Adipocyte (in vitro differentiated cells): ENCODE measurements at places on chromosomes 3 and 15.

DNA sequence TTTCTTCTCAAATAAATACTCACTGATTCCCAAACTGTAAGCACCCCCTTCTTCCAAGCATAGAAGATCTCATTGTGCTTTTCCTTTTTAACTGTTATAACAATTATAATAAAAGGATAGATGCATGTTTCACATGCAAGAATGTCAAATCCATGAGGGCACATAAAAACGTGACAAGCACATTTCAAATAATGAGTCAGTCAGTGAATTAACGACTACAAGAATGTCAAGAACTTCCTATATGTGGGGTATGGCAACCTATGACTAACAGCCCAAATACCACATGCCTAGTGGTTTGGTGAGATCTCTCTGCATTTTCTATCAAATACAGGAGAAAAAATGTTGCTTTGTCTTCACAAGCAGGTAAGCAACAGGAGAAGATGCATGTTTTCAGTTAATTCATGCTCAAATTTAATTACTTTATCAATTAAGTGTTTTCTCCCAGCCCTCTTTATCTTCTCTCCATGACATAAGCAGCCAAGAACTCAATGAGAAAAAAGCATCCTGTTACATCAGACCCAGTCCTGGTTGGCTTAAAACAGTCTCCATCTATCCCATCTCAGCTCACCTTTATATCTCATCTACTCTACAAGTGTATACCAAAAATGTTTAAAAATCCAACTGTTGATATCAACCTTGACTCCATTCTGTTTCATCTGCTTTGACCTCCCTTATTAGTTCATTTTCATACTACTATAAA lies 181.5 kb upstream of the LMCD1 start:
- peak; percentile 53 for DNase-seq

DNA sequence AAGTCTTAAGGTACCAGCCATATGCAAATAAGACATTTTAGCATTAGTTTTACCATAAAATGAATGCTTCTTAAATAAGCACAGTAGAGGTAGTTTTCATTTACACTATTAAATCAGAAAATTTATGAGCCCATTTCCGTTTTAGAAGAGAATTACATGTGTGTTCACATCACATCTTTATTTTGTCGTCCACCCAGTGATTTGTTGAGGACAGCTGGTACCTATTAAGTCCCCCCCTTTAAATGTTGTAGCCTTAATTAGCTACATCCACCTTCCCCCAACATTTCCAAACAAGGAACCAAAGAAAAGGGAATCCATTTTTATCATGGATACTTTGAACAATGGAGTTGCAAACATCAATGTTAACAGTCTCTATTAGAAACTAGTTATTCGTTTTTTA lies 6.8 kb downstream of the IL17RD start:
- DNase-seq, result no peak

GRCh38 chr3:154125378-154126030 lies 4.3 kb downstream of the ARHGEF26 start:
- DNase-seq, result no peak

GRCh38 chr3:128881576-128881975 lies 2.2 kb downstream of the ACAD9 start:
- no peak for DNase-seq

DNA sequence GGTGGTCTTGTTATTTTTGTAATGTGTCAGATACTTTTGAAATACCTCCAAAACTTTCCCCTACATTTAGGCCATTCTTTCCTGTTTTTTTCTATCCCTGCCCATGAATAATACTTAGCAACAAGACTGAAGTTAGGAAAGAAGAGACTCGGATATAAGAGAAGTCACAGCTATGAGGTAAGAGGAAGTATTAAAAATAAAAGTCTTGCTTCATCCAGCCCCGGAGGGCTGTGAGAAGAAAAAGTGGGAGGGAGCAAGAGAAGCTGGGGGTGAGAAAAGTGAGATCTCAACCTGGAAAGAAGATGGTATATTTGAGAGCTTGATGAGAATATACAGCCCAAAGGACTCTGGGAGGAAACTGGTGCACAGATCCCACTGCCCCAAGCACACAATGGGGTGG lies 213.5 kb upstream of the CDIN1 start:
- no peak for DNase-seq

DNA sequence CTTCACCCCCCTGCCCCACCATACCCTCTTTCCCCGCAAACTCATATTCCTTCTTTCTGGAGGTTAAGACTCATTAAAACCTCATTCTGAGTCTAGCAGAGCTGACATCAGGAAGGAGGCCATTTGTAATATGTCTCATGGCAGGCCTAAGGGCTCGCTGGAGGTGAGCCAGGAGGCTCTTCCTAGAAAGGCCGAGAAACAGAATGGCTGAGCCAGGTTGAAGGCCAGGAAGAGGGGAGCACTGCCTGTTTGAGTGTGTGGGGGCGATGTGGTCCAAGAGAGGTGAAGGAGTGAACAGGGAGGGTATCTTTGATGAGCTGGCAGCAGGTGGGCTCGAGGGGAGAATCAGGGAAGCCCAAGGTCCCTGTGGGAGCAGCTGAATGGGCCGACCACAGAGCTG lies 317.3 kb downstream of the TLE3 start:
- DNase-seq, result no peak

DNA sequence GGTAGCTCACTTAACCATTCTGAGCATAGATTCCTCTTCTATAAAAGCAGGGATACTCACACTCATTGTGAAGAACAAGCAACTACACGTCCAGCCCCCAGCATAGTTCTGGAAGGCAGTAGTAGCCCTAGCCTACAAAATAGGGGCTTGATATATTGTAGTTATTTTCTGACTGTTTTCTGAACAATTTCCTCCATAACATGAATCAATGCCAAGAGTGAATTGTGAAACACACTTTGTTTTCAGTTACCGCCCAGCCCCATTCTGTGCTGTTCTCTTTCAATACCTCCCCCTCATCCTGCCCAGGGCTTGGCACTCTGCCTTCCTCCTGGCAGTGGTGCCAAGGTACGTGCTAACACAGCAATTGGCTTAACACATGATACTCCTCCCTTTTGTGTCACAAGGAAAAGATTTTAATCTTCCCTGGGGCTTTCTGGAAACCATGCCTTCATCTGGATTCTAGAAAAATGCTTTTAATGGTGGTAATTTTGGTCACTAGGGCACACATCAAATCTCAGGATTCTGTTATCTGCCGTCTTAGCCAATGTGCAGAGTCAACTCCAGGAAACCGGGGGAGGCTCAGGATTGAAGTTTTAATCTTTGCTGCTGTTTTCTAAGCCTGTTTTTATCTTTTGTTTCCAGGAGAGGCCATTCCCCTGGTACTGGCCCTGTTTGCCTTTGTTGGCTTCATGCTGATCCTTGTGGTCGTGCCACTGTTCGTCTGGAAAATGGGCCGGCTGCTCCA lies 37.2 kb downstream of the IL20RB start:
- peak; percentile 89 for DNase-seq

DNA sequence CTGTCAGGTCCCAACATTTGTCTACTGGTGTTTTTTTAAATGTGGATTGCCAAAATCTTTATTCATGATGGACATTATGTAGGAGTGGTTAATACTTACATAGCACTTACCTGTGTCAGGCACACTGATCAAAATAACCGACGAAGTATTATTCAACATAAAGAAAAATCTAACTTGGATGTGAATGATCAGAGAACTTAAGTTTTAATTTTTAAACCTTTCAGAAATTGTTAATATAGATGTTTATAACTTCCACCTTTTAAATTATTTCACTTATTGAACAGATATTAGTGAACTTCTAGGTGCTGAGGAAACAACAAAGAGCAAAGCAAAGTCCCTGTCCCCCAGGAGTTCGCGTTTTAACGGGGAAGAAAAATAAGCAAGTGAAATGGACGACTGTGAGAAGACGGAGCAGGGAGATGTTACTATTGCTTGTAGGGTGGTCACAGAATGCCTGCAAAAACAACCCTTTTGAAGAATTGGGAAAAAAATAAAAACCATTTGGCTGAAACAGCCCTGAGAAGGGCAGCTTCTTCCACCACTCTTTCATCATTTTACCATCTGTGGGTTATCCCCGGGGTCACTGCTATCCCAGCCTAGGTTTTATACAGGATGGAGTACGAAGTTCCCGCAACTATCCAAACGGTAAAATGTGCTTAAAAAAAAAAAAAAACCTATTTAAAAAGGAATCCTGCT lies 915 bp upstream of the APH1B start:
- DNase-seq, result no peak

DNA sequence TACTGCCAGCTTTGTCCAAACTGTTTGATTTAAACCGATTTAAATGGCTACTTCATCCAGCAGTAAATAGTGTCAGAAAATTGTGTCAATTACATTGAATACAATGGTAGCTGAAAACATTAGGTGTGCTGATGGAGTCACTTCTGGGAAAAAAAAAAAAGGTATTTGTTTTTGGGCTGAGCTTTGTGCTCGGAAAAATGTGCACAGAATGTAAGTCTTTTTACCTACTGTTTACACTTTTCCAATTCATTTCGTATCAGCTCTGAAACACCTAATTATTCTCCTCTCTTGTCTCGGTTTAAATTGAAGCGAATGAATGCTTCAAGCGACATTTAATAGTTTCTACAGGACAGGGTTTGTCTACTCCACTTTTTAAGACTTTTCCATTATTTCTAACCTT lies 1078.4 kb downstream of the ROBO1 start:
- DNase-seq, result no peak

DNA sequence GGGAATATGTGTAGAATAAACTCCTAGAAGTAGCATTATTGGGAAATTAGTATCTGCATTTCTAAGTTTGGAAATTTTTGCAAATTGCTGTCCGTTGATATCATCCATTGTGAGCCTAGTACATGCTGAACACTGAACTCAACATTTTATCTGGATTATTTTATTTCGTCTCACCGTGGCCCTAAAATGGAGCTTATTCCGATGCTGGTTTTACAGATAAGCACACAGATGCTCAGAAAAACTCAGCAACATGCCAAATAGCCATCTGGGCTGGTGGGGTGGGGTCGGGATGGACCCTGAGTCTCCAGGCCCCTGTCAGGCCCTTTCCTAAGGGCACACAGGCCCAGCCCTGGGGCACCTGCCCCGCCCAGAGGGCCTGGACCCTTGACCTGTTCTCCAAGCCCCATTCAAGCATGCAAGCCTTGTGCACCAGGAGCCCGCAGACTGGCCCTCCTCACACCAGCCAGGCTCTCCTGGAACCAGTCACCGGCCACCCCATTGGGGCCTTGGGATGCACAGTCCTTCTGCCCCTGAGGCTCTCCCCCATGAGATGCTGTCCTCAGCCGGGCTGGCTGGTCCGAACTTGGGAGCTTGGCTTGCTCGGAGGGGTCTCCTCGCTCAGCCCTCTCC lies 20.7 kb upstream of the KLF13 start:
- DNase-seq, result no peak

DNA sequence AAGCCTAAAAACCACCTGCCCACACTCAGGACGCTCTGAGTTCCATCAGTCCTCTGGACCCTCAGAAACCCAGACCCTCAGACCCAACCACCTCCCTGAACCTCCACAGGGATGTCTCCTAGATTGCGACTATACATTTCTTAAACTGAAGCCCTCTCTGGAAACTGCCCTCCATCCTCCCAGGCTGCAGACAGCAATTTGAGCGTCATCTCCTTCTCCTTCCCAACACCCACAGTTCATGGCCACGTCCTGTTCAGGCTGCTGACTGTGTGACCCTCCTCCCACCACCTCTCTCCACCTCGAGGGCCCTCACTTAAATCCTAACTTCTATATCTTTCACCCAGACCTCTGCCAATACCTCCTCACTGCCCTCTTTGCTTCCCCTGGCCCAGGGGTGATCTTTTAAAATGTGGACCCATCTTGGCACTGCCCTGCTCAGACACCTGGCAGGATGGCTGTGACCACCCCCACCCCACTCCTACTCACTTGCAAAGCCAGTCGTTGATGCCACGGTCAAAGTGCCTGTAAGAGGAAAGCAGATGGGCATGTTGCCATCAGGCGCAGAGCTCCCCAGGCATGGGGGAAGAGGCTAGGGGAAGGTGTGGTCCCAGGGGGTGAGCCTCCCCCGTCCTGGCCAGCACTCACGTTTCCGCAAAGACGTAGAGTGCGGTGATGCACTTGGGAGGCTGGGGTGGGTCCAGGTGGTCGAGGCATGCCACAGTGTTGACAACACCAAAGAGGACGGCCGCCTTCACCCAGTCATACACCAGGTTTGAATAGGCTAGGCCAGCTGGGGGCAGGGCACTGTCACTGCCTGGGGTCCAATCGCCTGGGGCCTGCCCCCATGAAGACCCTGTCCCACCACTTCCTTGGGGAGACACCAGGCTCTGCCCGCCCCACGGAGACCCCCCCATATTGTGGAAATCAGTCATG lies 6.0 kb downstream of the HHATL start:
- no peak for DNase-seq

DNA sequence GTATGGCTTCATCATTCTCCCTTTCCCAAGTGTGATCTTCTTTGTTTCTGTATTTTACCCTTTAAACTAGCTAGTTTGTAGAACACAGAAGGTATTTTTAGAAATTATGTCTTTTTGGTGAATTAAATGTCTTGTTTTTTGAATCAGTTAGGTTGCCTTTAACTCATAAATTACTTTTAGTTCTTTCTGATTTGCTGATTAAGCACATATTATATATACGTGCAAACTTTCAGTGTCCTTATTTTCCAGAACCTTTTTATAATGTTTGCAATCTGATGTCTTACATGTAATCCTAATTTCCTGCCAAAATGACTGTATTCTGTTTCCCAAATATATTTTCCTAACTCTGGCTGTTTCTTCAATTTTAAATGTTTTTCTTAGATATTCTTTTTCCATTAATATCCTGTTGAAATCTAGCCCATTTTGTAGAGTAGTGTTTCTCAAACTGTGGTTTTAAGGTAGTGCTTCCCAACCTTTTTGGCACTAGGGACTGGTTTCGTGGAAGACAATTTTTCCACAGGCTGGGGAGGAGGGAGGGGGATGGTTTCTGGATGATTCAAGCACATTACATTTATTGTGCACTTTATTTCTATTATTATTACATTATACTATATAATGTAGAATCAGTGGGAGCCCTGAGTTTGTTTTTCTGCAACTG lies 51.8 kb downstream of the CHD2 start:
- no peak for DNase-seq

GRCh38 chr3:81911221-81911620 lies 149.8 kb upstream of the GBE1 start:
- no peak for DNase-seq

GRCh38 chr3:139675327-139675726 lies 2.4 kb downstream of the NMNAT3 start:
- DNase-seq, result no peak

DNA sequence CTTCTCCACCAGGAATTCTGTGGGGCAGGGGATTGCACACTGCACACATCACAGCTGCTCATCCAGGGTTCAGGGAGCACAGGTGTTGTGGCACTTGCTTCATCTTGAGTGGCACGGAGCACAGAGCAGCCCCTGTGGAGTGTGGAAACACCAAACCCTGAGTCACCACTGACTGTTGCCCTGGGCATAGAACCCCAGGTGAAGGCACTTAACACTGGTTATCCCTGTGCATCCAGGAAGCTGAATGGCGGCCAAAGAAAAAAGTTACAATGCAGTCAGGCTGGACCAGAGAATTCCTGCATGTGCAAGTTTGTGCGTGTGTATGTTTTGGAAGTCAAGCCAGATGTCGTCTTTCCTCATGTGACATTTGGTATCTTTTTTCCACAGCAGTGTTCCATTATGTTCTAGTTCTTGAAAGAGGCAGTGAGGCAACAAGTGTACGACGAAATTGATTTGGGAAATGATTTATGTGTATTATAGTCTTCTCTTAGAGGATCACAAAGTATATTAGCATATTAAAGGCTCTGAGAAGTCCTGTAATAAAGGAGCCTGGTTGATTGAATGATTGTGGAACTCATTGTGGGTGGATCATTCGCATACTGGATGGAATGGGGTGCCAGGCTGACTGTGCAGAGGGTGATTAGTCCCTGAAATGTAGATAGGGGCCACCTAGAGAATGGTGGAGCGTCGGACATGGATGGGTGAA lies 292.3 kb downstream of the TLE3 start:
- DNase-seq, result no peak
